Activated CD4-positive, alpha-beta T cell treated with anti-CD3 and anti-CD28 coated beads for 1 hour (primary cell): ENCODE measurements at places on chromosomes 6 and 20.

GRCh38 chr6:78482801-78483552, 384.4 kb upstream of the IRAK1BP1 start:
- no peak for DNase-seq

GRCh38 chr6:7108964-7109836, 1.4 kb downstream of the RREB1 start:
- DNase-seq: no peak

DNA sequence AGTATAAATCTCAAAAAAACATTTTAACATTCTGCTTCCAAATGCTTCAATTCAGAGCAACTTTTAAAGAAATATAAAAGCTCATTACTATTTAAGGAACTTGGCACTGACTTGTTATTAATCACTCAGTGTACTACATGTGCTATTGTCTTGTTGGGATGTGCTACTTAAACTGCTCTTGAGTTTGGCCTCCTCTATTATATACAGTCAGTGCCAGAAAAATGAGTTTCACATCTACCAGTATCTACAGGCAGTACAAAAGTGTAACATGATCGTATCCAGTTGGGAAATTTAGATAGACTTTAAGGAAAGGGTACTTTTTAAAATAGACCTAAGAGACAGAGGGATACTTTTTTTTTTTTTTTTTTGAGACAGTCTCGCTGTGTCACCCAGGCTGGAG, 627.3 kb upstream of the SLC35B3 start:
- no peak for DNase-seq

DNA sequence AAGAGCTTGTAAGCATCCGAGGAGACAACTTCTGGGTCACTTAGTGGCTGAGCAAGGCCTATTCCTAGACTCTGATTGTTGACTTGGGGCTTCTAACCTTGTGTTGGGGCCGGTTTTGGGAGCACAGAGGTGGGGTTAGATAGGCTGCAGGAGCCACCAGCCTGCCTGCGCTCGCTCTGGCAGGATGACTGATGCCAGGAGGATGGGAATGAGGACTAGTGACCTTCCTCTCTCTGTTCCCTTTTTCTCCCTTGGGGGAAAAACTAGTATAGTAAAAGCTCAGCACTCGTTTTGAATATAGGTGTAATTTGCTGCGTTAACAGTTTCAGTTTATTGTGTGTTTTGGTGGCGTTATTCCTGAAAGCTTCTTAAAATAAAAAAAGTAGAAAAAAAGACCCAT, 141.5 kb downstream of the ARID1B start:
- no peak for DNase-seq

GRCh38 chr20:47040506-47041125, 146.0 kb downstream of the EYA2 start:
- DNase-seq: no peak

DNA sequence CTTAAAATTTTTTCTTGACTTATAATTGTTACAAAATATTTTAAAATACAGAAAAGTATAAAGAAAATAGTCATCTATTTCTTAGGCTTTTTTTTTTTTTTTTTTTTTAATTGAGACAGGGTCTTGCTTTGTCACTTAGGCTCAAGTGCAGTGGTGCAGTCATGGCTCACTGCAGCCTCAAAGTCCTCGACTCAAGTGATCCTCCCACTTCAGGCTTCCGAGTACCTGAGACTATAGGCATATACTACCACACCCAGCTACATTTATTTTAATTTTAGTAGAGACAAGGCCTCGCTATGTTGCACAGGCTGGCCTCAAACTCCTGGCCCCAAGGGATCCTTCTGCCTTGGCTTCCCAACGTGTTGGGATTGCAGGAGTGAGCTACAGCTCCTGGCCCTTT, 5.3 kb upstream of the ACAT2 start:
- no peak for DNase-seq

- no peak for DNase-seq
Observed at GRCh38 chr6:24543683-24544082, 48.9 kb downstream of the ALDH5A1 start.
